IPS DF 6.9 (cell line): ENCODE measurements at places on chromosomes 5 and 9.

DNA sequence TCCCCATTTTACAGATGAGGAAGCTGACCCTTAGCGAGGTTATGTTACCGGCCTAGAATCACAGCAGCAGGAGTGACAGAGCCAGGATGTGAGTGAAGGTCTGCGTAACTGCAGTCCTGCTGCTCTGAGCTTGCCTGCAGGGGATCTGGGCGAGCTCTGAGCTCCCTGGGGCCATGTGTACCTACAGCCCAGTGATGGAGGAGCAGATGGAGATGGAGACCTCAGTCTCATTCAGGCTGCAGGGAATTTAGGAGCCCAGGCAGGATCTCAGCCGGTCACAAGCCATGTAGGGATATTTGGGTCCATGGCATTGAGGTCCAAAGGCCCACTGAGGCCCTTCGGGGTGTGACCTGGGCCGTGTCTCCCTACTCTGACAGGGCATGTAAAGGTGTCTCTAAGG lies 170.6 kb downstream of the CACNA1B start:
- H3K27me3 ChIP-seq = no peaks in the 10 kb centered on the region
- H3K4me1 ChIP-seq = no peaks in the 10 kb centered on the region; the same call in 1 of the 2 replicates
- no peak for DNase-seq
- no peak overlapping the region for H3K4me3 ChIP-seq
- no peaks in the 10 kb centered on the region; the same call in 1 of the 2 replicates for H3K36me3 ChIP-seq

DNA sequence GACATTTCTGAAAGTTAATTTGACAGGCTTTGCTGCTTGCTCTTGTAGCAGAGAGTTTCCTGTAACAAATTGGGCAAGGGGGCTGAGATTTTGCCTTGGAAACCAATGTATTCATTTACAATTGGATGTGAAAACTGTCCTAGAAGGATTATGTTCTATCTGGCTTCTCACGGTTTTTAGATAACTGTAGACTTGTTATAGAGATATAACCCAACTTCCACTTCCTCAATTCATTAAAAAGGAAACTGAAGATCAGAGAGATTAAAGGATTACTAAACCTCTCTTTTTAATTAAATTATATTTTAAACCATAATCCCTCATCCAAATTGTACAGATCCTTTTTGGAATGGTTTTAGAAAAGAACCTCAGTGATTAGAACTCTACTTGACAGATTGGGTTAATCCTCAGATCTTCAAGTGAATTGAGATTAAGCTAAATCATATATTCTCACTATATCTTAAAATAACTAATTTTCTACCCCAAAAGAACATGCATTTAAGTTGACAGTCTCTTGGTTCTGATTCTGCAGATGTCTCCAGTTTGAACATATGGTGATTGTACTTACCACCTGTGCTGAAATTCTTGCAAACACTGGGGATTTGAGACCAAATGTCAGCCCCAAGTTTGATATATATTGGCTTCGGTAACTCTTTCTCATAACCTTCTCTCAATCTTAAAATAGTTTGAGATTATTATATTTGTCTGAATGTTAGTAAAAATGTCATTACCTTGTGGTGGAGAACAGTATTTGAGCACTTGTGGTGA lies 130.1 kb upstream of the C9orf72 start:
- H3K27ac ChIP-seq = no peak overlapping the region
- H3K36me3 ChIP-seq = no peaks in the 10 kb centered on the region
- H3K4me3 ChIP-seq = no peak overlapping the region
- no peak for DNase-seq

- DNase-seq = no peak
- peaks cover 3% of the 10 kb centered on the region; the same call in 1 of the 2 replicates for H3K36me3 ChIP-seq
- H3K4me1 ChIP-seq = no peaks in the 10 kb centered on the region
- no peaks in the 10 kb centered on the region for H3K27me3 ChIP-seq
Observed at GRCh38 chr9:77864211-77864889, 167.3 kb downstream of the GNAQ start.

- no peak overlapping the region for H3K4me3 ChIP-seq
- H3K27ac ChIP-seq = no peak overlapping the region
- H3K27me3 ChIP-seq = no peaks in the 10 kb centered on the region
Observed at GRCh38 chr5:90985341-90985740, 397.8 kb downstream of the ARRDC3 start.

DNA sequence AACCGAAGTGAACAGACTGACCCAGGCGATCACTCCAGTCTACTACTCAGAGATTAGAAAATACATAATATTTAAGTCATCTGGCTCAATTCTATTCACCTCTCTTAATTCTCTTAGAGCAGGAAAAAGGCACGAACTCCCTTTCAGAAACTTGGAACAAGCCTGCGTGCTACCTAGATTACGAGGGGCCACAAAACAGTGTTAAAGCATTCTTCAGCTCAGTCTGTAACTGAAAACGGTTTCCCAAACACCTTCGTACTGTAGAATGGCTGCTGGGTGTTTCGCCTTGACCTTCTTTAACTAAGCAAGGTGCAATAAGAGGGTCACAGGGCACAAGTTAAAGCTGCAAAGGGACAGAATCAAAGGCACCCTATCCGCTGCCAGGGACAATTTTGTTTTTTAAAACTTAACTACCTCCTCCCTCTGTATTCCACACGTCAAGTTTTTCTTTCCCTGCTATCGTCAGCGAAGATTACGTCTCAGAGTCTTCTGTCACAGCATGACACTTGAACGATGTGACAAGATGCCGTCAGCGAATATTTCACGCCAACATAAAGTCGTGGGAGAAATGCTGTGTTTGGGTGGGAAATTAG lies 687 bp downstream of the LYSMD3 start:
- peak overlapping the region; percentile 94 for H3K4me3 ChIP-seq
- H3K36me3 ChIP-seq = no peaks in the 10 kb centered on the region
- no peaks in the 10 kb centered on the region for H3K27me3 ChIP-seq

GRCh38 chr5:65548281-65548680 lies 14.7 kb downstream of the CENPK start:
- no peaks in the 10 kb centered on the region for H3K27me3 ChIP-seq
- H3K27ac ChIP-seq = no peak overlapping the region
- H3K4me1 ChIP-seq = no peaks in the 10 kb centered on the region
- peaks cover 2% of the 10 kb centered on the region; the same call in 1 of the 2 replicates for H3K36me3 ChIP-seq

DNA sequence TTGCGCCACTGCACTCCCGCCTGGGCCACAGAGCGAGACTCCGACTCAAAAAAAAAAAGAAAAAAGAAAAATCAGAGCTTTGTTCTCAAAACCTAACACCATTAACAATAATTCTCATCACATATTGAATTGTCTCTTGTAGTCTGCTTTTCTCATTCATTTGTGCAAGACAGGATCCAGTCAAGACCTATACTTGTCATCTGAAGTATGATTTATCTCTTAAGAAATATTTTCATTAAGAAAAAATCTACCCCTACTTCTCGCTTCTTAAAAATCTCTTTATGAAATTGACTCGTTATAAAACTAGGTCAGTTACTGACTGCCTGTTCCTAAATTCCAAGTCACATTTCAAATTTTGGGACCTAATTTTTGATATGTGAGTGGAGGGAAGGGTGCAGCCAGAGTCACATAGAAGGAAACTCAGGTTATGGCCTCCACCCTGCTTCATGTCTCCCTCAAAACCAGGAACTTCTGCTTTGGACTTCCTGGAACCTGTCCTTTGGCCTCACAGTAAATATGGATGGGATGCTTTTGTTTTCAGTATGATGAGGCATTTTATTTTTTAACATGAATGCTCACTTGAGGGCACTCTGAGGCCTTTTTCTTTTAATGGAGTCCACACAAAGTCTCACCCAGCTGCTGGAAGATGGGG lies 18.9 kb downstream of the ZNF169 start:
- no peak overlapping the region for H3K4me3 ChIP-seq
- no peaks in the 10 kb centered on the region for H3K4me1 ChIP-seq
- H3K36me3 ChIP-seq = no peaks in the 10 kb centered on the region; the same call in 1 of the 2 replicates
- no peak overlapping the region for H3K27ac ChIP-seq
- no peaks in the 10 kb centered on the region for H3K27me3 ChIP-seq

DNA sequence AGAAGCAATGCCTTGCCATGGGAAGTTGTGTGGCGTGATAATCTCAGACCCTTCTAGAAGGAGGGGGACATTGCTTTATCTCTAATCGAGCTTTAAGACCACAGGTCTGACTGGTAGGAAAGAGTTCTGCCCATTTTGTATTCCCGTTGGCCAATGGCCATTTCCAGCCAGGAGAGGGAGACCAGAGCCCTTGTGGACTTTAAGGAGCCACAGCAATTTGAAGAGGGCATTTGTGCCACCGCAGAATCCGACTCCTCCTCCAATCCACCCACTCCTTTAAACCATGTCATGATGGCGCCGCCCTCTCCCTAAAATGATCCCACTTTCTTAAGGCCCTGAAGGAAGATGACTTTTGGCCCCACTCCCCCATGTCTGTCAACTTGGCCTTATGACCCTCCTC lies 560.5 kb upstream of the ADAMTS16 start:
- no peaks in the 10 kb centered on the region for H3K36me3 ChIP-seq
- H3K4me1 ChIP-seq = no peaks in the 10 kb centered on the region
- no peaks in the 10 kb centered on the region for H3K27me3 ChIP-seq
- no peak overlapping the region for H3K4me3 ChIP-seq
- no peak for DNase-seq
- no peak overlapping the region for H3K27ac ChIP-seq

GRCh38 chr9:135992486-135993408 lies 31.6 kb upstream of the UBAC1 start:
- no peak for DNase-seq
- H3K27me3 ChIP-seq = no peaks in the 10 kb centered on the region
- peaks cover 11% of the 10 kb centered on the region for H3K4me1 ChIP-seq

GRCh38 chr9:117974108-117974507 lies 269.9 kb downstream of the TLR4 start:
- no peak overlapping the region for H3K27ac ChIP-seq
- no peaks in the 10 kb centered on the region for H3K27me3 ChIP-seq
- DNase-seq = no peak
- H3K4me1 ChIP-seq = no peaks in the 10 kb centered on the region

- H3K4me3 ChIP-seq = no peak overlapping the region
- no peaks in the 10 kb centered on the region for H3K27me3 ChIP-seq
- H3K4me1 ChIP-seq = no peaks in the 10 kb centered on the region
- H3K36me3 ChIP-seq = no peaks in the 10 kb centered on the region
Observed at GRCh38 chr5:11182441-11183080, 421.5 kb upstream of the DAP start.

DNA sequence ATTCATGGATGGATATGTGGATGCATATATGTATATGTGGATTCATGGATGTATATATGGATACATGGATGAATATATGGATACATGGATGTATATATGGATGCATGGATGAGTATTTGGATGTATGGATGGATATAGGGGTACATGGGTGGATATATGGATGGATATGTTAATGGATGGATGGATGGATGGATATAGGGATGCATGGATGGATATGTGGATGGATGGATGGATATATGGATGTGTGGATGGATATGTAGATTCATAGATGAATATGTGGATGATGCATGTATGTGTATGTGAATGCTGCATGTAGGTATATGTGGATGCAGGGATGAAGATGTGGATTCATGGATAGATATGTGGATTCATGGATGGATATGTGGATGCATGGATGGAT lies 53.4 kb upstream of the SYNPO start:
- H3K4me1 ChIP-seq = peaks cover 5% of the 10 kb centered on the region; the same call in 1 of the 2 replicates
- no peak for DNase-seq
- no peaks in the 10 kb centered on the region for H3K27me3 ChIP-seq
- H3K4me3 ChIP-seq = no peak overlapping the region

DNA sequence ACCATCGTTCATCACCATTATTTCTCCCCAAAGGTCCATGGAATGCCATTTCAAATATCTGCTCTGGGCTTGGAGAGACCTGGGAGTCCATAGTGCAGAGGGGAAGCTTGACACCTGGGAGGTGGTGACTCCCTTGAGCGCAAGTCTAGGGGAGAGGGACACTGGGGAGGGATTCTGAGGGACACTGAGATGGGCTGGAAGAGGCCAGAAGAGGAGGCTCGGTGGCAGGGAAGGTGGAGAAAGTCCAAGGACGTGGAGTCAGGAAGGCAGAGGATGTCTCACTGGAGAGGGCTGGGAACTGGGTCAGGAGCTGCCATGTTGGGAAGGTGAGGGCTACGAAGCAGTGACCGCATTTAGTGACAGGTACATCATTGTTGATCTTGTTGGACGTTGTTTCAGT lies 160.3 kb upstream of the MVB12B start:
- H3K4me3 ChIP-seq = no peak overlapping the region
- no peak overlapping the region for H3K27ac ChIP-seq
- DNase-seq = no peak

DNA sequence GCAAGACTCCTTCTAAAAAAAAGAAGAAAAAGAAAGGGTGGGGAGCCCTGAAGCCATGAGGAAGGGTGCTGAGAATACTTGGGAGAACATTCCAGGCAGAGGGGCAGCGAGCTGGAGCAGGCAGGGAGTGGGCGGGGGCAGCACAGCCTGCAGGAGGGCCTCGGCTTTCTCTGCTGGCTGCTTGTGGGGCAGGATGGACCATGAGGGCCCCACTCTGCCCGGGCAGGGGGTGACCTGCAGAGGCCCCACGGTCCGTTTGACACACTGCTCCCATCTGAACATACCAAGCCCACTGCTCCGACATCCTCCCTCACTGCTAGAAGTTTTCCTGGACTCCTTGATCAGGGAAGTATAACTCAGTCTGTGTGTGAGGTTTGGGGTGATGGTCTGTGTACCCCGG lies 11.7 kb upstream of the NUP214 start:
- no peak overlapping the region for H3K27ac ChIP-seq
- no peak for DNase-seq
- H3K27me3 ChIP-seq = no peaks in the 10 kb centered on the region
- H3K36me3 ChIP-seq = peaks cover 14% of the 10 kb centered on the region
- H3K4me3 ChIP-seq = no peak overlapping the region
- H3K4me1 ChIP-seq = no peaks in the 10 kb centered on the region

- no peak for DNase-seq
- H3K4me3 ChIP-seq = no peak overlapping the region
- no peaks in the 10 kb centered on the region for H3K4me1 ChIP-seq
- no peak overlapping the region for H3K27ac ChIP-seq
Observed at GRCh38 chr5:20223451-20223850, 235.5 kb upstream of the CDH18 start.
